ENCODE measurements at places on chromosomes 4 and X.

DNA sequence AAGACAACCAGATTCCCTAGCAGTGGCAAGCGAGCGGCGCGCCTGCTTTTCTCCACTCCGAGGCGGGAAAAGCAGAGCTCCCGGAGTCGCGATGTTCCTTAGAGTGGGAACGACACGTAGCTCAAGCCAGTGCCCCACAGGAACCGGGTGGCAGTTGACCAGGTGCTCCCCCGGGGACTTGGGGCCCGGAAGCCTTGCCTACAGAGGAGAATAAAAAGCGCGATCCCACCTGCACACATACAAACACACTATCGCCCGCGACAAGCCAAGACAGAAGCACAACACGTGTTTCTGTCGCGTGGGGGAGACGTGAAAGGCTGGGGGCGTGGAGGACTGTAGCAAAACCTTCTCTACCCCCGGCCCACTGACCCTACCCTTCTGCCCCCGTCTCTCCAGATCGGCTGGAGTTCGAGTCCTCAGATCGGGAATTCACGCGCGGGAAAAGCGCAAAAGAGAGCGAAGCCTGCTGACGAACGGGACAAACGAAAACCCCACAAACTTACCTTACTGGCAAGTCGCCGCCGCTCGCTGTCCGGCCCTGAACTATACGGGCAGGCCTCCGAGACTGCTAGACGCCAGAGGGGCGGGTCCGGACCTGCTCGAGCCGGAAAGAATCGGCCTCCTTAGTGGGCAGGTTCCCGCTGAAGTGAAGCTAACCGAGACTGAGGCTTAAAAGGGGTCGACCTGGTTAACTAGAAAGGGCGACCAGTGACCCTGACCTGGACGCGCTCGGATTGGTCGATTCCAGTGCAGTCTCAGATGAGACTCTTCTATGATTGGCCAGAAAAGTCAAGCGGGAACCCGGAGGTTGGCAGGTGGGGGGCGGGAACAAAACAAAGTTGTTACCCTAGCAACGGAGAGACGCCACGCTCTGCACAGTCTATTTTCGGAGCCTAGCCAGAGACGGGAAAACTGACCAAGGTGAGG, at the start of the genes DNAAF6 and NUP62CL:
TSS of gene DNAAF6 (plus strand) at position 842 of the 927 bp plus-strand sequence. CDS start 6,265 bp downstream, outside the sequence.
TSS of gene NUP62CL (minus strand) at position 664 of the 927 bp plus-strand sequence. CDS start 31,287 bp downstream, outside the sequence.
- DNase-seq = peak; percentile 73

DNA sequence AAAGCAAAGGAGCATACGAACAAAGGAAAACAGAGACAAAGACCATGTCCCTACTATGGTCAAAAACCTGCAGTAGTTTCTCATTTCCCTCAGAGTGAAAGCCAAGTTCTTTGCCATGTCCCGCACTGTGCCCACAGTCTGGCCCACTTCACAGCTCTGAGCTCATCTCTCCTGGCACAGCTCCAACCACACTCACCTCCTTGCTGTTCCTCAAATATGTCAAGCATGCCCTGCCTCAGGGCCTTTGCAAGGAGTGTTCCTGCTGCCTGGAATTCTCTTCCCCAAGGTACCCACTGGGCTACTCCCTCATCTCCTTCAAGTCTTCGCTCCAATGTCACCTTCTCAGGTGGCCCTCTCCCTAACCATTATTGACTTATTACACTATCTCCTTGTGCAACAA, 72.1 kb downstream of the COX18 start:
- DNase-seq = no peak

DNA sequence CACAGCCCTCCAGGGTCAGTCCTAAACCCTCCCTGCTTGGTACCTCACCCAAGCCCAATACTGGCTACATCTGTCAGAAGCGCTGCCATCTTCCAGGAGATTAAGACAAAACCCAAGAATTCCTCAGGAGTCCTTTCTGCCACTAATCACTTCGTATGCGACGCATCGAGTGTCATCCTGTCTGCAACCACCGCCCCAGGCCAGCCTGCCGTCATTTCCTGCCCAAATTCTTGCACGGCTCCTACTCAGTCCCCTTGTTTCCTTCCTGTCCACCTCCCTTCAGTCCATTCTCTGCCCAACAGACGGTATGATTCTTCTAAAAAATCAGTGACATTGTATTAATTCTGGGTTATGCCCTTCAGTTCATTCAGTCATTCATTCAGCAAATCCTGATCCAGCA, 113.6 kb downstream of the NFKB1 start:
- DNase-seq = no peak

GRCh38 chr4:82484996-82485783, 54.8 kb downstream of the ENOPH1 start:
- no peak for DNase-seq

GRCh38 chrX:138651494-138651893, 60.0 kb downstream of the FGF13 start:
- DNase-seq = no peak

DNA sequence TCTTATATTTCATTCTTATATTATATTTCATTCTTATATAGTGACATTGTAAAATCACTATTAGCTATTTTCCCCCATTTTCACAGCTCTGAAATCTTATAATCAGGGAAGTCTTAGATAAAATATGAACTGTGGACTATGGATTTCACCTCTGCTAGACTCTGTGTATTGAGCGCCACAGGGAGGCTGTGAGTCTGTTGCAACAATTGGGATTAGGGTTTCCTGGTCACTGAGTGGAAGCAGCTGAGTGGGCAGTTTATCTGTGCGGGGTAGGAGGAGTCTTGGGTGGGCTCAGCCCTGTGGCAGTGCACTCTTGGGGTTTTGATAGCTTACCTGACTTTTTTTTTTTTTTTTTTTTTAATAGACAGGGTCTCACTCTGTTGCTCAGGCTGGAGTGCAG, 249.5 kb downstream of the PTTG2 start:
- no peak for DNase-seq

DNA sequence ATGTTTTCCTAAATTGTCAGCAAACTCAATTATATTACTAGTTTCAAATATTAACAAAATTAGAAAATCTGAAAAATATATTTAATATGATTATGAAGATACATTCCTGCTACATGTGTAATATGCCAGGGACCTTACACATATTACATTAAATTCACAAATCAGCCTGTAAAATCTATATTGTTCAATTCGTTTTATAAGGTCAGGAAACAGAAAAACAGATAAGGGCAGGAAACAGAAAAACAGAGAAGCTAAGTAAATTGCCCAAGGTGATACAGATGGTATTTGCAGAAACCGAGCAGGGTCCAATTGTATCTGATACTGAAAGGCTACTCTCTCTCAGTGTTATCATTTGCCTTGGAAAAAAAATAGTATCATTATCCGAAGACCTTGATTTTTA, 739.0 kb downstream of the DMD start:
- DNase-seq = no peak

GRCh38 chrX:14056206-14056605, 26.5 kb upstream of the GEMIN8 start:
- DNase-seq = no peak

- DNase-seq = no peak
These were observed 2441.7 kb downstream of the ARAP2 start for GRCh38 chr4:33802578-33802977.

DNA sequence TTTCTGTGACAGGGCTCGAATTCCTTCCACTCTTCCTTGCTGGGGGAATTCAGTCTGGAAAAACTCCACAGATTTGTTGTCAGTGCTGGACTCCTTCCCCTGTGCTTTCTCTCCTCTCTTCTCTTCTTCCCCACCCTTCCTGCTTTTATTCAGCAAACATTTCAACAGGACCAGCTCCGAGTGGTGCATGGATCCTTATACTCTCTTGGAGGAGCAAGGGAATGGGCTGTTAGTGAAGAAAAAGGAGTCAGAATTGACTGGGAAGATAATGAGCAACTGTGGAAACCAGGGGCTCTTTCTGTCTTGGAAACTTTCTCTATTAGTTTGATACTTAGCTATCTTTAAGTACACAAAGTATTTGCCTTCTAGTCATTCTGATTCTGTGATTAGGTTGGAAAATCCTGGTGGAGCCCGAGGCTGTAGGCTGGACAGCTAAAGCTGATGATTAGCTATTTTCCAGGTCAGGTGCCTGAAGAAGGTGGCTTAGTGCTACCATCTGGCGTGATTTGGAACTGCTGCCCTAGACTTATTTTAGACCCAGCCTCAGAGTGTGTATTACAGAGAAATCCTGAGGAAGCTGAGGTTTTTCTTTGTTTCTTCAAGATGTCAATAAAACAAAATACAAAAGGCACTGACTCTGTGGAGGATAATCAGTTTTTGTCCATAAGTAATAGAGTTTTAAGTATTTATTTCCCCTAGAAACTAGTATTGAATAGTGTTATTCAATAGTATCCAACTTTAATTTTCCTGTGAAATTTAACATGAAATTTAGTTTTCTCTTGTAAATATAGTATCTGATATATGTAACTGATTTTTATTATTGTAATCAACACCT, 38.4 kb downstream of the NAP1L5 start:
- DNase-seq = peak; percentile 47

DNA sequence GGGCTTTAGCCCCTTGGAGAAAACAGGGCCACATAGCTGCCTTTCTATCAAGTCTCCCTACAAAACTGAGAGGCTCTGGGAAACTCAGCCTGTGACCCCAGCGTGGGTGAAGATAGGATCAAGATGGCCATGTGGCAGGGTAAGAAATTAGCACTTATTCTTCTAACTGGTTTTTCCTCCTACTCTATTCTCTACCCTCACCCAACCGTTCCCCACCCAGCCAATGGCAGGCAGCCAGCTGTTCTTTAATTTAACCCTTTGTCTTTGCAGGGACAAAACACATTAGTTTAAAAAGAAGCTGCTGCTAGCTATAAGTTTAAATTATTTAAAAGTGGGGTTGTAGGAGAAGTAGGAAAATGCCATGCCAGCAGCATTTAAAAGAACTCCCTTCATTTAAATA, 2.8 kb downstream of the CLCN5 start:
- DNase-seq = no peak

DNA sequence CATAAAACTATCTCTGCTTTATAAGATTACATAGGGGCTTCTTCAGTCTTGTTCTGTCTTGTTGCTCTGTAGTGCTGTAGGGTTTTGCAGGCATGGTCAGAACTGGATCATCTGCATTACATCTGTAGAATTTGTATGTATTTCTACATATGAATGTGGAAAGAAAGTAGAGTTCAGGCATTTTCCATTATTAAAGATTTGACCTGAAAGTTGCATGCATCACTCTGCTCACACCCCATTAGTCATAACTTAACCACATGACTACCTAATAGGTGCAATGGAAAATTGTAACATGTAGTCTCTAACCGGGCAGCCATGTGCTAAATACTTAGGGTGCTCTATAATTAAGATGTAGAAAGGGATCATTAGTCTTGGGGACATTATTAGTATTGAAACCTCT, 45.7 kb upstream of the AGA start:
- DNase-seq = no peak

DNA sequence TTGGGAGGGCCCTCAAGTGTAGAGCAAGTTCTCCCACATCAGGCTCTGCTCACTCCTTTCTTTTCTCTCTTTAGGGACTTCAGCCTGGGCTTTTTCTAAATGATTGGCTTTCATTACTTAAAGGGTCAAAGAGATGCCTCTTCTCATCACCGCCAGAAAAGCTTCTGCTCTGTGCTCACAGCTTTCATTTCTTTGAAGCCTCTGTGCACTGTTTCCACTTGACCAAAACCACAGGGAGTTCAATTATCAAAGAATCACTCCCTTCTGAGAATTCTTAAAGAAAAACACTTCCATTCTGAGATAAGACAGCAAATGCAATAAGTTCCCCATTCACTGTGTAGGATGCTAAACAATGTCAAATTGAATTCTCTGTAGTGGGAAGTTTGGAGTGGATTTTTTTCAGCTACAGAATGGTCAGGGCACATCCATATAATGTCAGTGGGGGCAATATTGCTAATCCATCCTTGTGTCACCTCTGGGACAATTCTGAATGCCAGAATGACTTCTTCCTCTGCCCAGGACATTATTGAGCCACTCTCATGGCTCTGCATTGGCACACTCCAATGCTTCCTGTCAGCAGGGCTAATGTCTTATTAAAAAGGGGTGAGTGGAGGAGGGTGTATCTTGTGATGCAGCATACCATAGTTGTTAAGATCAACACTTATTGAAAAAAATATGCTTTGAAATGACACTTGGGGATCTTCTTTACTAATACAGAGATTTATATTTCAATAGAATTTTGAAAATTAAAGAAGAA, 217.6 kb downstream of the SNCA start:
- no peak for DNase-seq

DNA sequence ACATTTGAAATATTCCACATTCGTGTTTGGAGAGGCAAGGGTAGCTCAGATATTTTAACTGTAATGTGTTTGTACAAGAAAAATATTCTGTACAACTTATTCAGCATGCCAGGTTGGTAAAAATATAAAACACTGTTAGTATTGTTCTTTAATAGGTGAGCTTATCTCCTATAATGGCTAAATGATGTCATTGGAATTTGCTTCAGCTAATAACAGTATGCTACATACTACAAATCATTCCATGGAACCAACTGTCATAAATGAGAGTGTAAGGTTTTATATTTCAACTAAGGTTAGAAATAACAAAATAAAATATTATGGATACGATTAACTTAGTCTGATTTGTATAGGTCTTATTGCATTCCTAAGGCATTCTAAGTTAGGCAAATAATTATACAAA, 206.6 kb downstream of the ADGRL3 start:
- DNase-seq = no peak

GRCh38 chr4:182280436-182281111, 37.4 kb downstream of the TENM3 start:
- DNase-seq = no peak

DNA sequence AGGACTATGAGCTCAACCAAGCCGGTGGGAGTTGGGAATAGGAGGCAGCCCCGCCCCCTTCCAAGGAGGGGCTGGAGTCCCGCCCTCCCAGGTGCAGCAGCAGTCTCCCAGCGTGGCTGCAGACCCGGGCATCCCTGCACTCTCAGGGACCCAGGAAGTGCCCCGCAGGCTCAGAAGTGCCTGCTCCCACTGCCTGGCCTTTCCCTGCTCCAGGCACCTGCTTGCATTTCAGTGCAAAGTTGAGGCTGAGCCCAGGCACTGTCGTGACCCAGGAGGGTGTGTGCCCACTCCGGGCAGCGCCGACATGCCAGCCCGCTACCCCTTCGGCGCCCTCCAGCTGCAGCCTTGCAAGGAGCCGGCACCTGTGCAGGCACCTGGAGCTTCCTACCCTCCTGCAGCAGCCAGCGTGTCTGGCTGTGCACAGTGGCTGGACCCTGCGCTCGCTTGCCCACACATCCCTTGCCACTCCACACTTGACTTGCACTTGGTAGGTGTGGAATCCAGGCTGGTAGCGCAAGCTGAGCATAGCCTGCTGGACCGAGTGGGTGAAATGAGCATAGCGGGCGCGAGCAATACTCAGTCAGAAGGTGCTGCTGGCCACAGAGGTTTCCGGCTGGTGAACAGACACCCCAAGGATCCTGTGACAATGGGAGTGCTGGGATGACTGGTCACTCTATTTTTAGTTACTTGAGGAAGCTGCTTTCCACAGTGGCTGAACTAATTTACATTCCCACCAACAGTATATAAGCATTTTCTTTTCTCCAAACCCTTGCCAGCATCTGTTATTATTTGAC, 236.3 kb downstream of the PCDH10 start:
- no peak for DNase-seq

DNA sequence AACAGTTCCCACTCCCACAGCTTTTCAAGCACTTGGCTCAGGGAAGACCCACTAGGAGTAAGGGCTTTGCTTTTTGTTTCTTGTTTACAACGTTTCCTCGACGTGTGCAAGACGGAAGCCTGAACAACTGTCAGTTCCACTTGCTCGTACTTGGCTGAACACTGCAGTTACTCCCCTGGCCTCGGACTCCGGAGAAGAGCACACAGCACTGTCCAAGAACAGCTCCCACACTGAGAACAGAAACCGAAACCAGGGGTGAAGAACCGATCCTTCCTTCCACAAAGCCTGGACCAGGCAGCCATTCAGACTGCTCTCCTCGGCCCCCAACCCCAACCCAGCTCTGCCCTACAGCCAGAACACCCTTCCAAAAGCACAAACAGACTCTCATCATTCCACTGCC, 25.5 kb downstream of the IRF2 start:
- peak; percentile 47 for DNase-seq
